Stimulated activated CD4-positive, alpha-beta T cell treated with anti-CD3 and anti-CD28 coated beads, Interleukin-2, amount 100 ng/mL, for 4 hours (primary cell): ENCODE measurements at places on chromosomes 5 and 9.

DNA sequence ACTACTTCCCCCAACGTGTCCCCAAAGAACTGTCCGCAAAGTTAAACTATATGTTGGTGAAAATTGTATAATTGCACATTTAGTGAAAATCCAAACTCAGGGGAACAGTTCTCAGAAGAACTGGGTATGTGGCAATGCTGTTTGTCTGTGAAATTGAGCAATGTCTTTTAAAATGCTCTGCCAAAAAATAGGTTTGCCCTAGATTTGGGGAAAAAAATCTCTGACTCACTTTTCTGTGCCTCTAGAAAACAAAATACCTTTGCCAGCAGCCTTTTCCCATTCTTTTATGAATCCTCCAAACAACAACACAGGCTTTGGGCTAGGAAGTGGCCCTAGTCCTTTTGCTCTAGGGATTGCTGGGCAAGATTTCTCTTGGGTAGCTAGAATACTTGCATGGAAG is 37.4 kb upstream of the ZNF608 start:
- DNase-seq: no peak

- DNase-seq: no peak
These were observed 2.5 kb downstream of the ZFP62 start for GRCh38 chr5:180858586-180858985.

DNA sequence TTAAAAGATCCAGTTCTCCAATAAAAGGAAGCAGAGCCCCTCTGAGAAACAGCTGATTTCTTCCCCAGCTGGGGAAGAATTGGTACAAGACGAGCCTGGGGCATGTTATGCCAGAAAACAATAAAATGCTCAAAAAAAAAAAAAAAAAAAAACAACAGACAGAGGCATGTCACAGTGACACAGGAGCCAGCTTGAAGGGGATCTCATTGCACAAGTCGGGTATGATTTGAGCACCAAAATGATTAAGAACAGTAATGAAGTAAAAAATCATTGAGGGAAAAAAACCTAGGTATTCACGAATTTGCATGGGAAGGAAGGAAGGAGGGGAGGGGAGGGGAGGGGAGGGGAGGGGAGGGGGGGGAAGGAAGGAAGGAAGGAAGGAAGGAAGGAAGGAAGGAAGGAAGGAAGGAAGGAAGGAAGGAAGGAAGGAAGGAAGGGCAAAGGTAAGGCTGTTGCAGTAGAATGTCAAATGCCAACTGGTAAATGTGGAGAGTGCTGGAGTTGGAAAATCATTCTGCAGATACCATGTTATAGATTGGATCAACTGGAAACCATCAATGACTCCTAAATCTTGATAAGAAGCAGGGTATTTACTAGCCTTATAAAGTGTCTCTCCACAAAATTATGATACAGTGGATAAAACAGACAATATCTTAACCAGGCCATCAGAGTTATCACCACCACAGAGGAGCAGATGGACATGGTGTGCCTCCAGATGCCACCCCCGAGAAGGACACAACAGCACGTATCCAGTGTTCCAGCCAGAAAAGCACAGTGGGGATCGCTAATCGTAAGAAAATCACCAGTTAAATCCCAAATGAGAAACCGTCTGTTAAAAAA is 7.2 kb downstream of the GNA14 start:
- DNase-seq: no peak

GRCh38 chr5:59187857-59188256 is 605.0 kb downstream of the RAB3C start:
- DNase-seq: no peak

- DNase-seq: no peak
These were observed 122.1 kb downstream of the WNK2 start for GRCh38 chr9:93306081-93306480.

GRCh38 chr9:79695531-79696175 is 123.9 kb downstream of the TLE4 start:
- DNase-seq: no peak

DNA sequence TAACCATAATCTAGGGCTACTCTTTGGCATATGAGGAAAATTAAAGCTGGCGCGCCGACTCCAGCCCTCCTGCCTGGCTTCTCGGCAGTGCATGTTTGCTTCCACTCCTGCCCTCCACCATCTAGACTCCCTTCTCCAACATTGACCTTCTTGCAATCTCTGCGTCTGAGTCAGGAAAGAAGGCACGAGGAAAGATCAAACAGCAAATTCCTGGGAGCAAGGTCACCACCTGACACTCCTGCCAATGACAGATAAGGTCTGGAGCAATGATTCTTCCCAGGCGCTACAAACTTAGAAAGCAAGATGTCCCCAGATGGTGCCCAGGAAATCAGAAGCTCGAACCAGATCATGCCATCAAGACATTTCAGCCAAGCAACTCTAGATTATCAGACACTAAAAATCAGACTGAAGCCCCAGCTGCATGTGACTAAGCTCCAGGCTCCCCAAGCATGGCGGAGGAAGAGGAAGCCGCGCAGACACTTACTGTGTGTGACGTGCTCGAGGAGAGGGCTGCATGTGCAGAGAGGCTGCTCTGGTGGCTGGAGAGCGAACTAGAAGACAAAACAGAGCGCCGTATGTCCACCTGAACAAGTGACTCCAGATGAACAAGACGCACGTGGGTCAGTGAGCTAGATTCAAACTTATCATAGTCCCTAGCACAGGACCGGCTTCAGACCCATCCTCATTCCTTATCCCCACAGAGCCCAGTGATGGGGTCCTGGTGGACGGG is 115.3 kb downstream of the UBE2R2 start:
- no peak for DNase-seq
